ENCODE measurements at places on chromosomes 7 and 10.

DNA sequence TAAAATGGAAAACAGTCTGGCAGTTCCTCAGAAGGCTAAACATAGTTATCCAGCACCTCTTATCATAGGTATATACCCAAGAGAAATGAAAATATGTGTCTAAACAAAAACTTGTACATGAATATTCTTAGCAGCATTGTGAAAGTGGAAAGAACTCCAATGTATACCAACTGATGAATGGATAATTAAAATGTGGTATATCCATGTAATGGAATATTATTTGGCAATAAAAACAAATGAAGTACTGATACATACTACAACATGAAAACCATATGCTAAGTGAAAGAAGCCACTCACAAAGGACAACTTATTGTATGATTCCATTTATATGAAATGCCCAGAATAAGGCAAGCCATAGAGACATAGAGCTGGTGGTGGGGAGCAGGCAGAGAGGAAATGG is 32.2 kb upstream of the NAMPT start:
- no peak for DNase-seq

DNA sequence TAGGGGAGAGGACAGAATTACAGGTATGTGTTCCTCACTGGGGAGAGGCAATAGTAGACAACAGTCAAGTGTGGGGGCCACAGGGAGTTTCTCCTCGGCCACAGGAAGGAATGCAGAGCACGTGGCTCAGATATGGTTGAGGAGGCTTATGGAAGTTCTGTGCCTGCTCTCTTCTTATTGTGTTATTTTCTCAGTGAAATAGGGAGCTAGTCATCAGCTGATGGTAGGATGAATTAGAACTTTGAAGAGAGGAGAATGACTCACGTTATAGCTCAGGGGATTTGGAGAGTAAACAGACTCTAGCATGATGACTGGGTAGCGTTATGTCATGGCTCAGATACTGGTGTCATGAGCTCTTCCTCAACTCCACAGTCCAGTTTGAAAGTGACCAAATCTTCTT is 308.3 kb upstream of the IGFBP3 start:
- DNase-seq = no peak

DNA sequence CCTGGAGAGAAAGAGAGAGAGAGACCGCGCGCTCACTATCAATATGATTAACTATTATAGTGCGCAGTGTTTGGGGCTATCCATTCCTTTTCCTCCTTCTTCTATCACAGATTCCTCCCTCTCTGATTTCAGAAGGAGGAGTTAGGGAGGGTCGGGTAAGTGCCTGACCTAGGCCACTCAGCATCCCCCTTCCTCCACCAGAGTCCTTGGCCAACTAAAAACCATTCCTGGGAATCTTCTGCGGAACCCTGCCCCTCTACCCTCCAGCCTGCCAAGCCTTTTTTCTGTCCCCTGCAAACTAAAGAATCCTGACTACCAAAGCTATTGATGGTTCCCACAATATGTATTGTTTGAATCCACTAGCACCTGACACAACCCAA is 256.2 kb upstream of the NFE2L3 start:
- DNase-seq = no peak

- no peak for DNase-seq
Measured at GRCh38 chr7:149191851-149192250, 3.5 kb upstream of the ZNF282 start.
